ENCODE measurements at places on chromosomes 11 and 22.

- DNase-seq = peak; percentile 6
Measured at GRCh38 chr11:126646701-126647557, 291.4 kb downstream of the ST3GAL4 start.

GRCh38 chr11:127274328-127274676 lies 273.7 kb upstream of the KIRREL3 start:
- DNase-seq = no peak

DNA sequence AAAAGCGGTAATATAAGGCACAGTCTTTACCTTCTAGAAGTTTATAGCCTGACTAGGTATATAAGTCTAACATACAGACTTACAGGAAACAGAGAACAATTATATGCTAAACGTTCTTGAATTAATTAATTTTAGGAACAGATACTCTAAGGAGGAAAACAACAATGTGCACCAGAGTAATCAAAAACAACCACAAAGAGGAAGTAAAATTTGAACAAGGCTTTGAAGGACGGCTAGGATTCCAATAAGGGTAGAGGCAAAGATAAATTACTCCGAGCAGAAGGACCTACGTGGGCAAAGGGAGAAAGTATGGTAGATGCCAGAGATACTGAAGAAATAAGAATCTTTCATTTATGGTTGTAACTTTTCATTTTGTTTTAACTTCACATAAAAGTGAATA lies 54.4 kb downstream of the ENTHD1 start:
- DNase-seq = no peak

DNA sequence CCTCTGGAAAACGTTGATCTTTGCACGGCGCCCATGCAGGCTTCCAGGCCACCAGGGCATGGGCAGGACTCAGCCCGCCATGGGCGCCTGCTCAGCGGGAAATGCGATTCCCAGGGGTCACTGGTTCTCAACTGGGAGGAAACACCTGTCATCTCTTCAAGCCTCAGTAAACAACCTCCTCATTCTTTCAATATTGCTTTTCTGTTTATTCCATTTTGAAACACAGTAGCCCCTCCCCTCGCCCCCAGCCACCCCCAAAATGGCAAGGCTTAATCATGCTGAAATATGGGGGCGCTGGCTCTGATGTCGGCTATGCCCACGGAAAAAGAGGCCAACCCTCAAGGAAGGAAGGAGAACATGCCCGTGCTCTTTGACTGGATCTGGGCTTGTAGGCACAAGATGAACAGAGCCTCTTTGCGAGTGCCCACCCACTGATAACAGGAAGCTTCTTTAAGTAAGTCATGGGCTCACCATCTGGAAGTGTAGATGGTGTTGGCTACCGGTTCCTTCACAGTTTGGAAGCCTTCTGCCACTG lies 594 bp upstream of the POU2AF1 start:
- DNase-seq = no peak

DNA sequence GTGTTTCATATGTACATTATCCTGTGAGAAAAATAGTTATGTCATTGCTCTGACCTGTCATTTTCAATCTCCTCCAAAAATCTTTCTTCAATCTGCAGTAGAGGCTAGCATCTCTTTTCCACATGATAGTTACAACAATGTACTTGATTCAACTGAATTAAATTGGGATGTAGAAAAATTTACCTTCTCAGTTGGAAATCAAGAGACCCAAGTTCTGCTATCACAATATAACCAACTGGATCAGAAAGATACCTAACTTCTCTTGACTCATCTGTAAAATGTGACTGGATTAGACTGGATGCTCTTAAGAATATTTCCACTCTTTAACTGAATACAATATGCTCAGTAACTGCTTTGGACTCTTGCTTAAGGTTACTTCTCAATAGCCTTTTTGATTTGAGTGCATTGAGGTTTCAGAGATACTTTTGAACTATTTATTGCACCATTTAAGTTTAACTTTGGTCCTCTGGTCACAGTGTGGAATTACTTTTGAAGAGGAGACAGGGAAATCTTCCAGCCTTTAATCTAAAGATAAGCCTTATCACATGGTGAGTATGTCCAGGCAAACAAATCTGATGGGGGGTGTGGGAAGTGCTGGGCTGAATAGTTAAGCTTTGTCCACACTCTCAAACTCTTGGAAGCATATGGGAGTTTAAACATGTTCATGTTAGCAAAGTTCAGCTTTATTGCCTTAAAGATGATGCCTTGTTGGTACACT lies 82.3 kb downstream of the YAP1 start:
- DNase-seq = no peak

- no peak for DNase-seq
Measured at GRCh38 chr11:126570489-126570888, 215.0 kb downstream of the ST3GAL4 start.

DNA sequence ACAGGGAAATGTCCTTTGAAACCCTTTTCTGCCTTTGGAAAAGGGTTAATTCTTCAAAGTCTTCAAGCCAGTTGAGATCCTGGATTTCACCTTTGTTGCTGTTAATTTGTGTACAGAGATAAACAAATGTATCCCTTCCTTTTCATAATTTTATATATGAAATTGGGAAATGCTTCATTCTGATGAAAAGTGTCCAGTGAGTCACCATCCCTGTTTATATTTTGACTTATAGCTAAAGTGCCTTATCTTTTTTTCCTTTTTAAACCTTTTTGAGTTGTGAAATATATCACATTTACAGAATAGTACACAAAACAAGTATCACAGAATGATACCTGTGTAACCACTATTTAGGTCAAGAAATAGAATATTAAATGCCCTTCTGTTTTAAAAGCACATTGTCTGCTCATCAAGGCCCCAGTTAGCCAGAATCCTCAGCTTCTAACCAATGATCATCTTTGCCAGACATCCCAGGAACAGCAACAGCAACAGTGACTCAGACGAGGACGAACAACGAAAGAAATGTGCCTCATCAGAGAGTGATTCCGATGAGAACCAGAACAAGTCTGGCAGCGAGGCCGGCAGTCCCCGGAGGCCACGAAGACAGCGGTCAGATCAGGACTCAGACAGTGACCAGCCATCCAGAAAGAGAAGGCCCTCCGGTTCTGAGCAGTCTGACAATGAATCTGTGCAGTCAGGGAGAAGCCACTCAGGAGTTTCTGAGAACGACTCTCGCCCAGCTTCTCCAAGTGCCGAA lies 27.3 kb downstream of the CTR9 start:
- peak; percentile 77 for DNase-seq

DNA sequence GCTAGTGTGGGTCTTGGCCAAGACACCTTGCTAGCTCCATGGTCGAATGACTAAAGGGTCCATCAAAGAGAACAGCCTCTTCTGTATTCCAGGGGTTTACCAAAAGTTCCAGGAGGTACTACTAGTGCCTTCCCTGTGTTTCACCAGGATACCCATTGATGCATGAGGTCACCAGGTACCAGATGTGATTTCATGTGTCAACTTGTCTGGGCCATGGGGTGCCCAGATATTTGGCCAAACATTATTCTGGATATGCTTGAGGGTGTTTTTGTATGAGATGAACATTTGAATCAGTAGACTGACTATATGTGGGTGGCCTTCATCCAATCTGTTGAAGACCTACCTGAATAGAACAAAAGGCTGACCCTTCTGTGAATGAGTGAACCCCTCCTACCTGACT lies 92.8 kb downstream of the GALNT18 start:
- no peak for DNase-seq

All from cardiac fibroblast (primary cell).